Bronchus fibroblast of lung (primary cell): ENCODE measurements at places on chromosomes 2 and 18. TPM values are rescaled to one million over a fixed set of nuclear protein-coding genes. Genes with fewer than 3 reads are reported as not detected.

The REG3G gene
- total RNA-seq, result not detected in 2 replicates

The KRTCAP3 gene
- 0.15 TPM in 1 of 2 replicates, not detected in the other for total RNA-seq

The CCDC142 gene
- 6.4 and 10.6 TPM in 2 replicates for total RNA-seq

The SRD5A2 gene
- not detected in 2 replicates for total RNA-seq

The LIMS3 gene
- total RNA-seq, result 1.0 and 1.2 TPM in 2 replicates

The DLGAP1 gene
- 0.34 and 0.45 TPM in 2 replicates for total RNA-seq

The ZNG1B gene
- total RNA-seq, result 13.5 and 19.2 TPM in 2 replicates

The DPP4 gene
- 5.9 and 7.4 TPM in 2 replicates for total RNA-seq

The YPEL5 gene
- total RNA-seq, result 22.7 and 23.8 TPM in 2 replicates

The CCDC195 gene
- total RNA-seq, result not detected in 2 replicates

The FOXI3 gene
- not detected in 2 replicates for total RNA-seq

The OSBPL1A gene
- total RNA-seq, result 20.0 and 20.5 TPM in 2 replicates

The PROKR1 gene
- not detected in 2 replicates for total RNA-seq

The CNDP1 gene
- 0.15 TPM in 1 of 2 replicates, not detected in the other for total RNA-seq

The RPE gene
- 76.8 and 88.2 TPM in 2 replicates for total RNA-seq

The TTC32 gene
- total RNA-seq, result 3.0 and 5.1 TPM in 2 replicates

The CYRIA gene
- total RNA-seq, result 0.74 and 1.0 TPM in 2 replicates

The TTR gene
- not detected in 2 replicates for total RNA-seq

The COL6A3 gene
- 589 and 614 TPM in 2 replicates for total RNA-seq

The LAPTM4A gene
- 85.9 and 96.0 TPM in 2 replicates for total RNA-seq

The SP5 gene
- not detected in 2 replicates for total RNA-seq

The CXCR1 gene
- total RNA-seq, result not detected in 2 replicates

The C2orf66 gene
- not detected in 2 replicates for total RNA-seq

The RGPD4 gene
- total RNA-seq, result not detected in 2 replicates

The PDE11A gene
- not detected in 2 replicates for total RNA-seq

The DNER gene
- 3.0 and 3.4 TPM in 2 replicates for total RNA-seq

The PSMA8 gene
- total RNA-seq, result not detected in 2 replicates

The COL4A3 gene
- under 0.01 TPM in 1 of 2 replicates, not detected in the other for total RNA-seq

The BMP10 gene
- not detected in 2 replicates for total RNA-seq

The ERMN gene
- total RNA-seq, result not detected in 2 replicates
